ENCODE measurements at places on chromosomes 3 and 15. TPM values are rescaled to one million over a fixed set of nuclear protein-coding genes. Genes with fewer than 3 reads are reported as not detected.

Gene PCNP
- polyA plus RNA-seq: 118 TPM

Gene AGBL1
- polyA plus RNA-seq: 0.04 TPM

Gene TMEM44
- 18.5 TPM for polyA plus RNA-seq

DNA sequence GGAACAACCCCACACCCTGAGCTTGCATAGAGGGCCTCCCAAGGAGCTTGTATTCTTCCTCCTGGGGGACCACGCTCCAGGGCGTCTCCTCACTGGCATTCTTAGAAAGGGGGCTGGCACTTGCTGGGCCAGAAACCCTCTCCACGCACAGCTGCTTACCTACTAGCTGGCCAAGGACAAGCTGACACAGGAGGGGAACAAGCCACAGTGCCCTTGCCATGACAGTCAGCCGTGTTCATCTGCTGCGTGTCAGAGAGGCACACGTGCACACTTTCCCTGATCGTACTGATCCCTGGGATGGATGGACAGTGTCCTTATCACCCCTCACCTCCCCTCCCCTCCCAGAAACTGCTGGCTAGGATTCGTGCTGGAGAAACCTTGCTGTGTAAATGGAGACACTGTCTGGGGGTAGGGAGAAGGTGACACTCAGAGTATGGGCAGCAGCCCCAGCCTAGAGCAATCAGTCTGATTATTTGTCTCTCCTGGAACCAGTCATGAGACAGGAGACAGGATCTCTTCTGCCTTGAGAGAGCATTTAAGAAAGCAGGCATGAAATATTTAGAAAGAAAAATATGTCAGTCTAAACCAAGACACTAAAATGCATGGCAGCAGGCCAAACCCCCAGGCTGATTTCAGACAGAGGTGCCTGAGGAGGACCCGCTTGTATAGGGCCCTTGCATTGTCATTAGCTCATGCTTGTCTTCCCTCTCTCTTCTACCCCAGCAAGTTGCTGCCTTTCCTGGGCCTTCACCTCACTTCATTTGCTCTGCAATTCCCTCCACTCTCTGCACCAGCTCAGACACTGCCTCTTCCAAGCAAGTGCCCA lies 311.8 kb upstream of the TRIM42 start:
- no peak overlapping the region for H3K27ac ChIP-seq
- no peaks in the 10 kb centered on the region for H3K27me3 ChIP-seq
- DNase-seq: no peak

DNA sequence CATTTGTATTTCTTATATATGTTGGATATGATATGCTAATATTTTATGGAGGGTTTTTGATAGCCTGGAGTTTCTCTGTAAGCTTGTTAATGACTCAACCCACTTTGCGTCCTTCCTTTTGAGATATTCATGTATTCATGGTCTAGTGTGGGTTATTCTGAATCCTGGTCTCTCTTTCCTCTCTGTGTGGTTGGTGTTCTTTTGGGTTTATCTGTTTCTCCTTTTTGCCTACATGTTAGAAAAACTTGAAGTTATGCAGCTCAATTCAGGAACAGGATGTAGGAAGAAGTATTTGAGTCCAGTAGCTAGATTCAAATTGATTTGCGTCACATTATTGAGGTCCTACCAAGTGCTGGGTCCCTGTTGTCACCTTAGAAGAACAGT lies 28.1 kb downstream of the CMTM7 start:
- no peak overlapping the region for H3K4me3 ChIP-seq
- no peak overlapping the region for H3K27ac ChIP-seq
- no peak for DNase-seq
- peaks cover 18% of the 10 kb centered on the region for H3K4me1 ChIP-seq

- H3K27ac ChIP-seq: no peak overlapping the region
- no peak overlapping the region for H3K4me3 ChIP-seq
- H3K36me3 ChIP-seq: no peaks in the 10 kb centered on the region
- DNase-seq: no peak
- peaks cover 44% of the 10 kb centered on the region for H3K27me3 ChIP-seq
Measured at GRCh38 chr15:34799149-34800101, 4.1 kb upstream of the ACTC1 start.

Gene KLHL6
- polyA plus RNA-seq: 2.5 TPM

DNA sequence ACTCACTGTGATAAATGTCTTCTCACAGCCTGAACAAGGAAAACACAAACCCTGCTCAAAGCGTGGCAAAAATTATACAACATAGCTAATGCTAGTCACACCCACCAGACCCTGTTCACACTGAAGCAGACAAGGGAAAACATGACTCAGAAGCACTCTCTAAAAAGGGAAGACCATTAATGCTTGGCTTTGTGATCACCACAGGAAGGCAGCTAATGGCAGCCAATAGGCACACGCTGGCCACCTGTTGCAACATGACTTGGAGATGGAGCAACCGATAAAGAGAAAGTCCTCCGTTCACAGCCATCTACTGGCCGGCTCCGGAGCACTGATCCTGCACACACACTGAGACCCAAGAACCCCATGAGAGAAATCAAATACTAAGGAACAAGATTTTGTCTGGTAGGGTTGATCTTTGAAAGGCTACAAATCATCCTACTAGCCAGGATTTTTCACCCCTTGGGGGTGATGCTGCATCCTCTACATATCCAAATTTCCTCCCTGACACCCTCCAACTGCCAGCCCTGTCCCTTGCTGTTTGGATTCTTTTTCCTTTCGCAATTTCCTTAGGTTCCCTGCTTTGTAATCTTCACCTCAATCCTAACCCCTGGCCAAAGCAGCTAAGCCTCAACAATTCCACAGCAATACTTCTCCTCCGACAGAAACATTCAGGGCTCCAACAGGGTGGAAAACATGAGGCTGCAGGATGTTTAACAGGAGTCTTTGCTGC lies 3.2 kb downstream of the ZXDC start:
- DNase-seq: peak; percentile 84
- H3K27ac ChIP-seq: peak overlapping the region; percentile 21
- H3K36me3 ChIP-seq: peaks cover 46% of the 10 kb centered on the region
- H3K27me3 ChIP-seq: no peaks in the 10 kb centered on the region

Gene CCRL2
- polyA plus RNA-seq: 11.3 TPM

Gene CCDC9B
- polyA plus RNA-seq: 7.2 TPM

Gene DPP8
- 35.0 TPM for polyA plus RNA-seq

DNA sequence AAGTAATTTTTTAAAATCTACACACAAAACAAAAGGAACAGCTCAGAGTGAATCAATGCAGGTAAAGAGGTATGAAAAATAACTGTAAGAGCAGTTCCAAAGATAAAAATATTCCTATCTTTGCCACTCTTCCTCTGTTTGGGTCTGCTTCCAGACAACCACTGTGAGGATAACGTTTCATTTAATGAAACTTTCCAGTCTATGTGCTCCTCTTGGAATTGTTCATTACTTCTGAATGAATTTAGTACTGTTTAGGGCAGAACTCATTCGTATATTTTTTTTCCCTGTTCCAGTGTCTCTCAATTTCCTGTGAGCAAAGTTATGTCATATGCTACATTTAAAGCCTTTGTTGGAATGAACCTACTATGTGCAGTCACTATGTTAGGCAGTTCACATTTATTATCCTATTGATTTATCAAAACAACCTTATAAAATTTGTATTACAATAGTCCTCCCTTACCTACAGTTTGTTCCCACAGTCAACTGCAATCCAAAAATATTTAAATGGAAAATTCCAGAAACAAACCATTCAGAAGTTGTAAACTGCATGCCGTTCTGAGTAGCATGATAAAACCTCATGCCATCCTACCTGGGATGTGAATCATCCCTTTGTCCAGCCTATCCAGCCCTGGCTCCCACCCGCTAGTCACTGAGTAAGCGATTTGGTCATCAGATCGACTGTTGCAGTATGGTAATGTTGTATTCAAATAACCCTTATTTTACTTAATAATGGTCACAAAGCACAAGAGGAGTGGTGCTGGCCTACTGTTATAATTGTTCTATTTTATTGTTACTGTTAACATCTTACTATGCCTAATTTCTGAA lies 98.1 kb downstream of the TMCC1 start:
- no peaks in the 10 kb centered on the region for H3K27me3 ChIP-seq
- H3K4me1 ChIP-seq: peaks cover 10% of the 10 kb centered on the region
- peak overlapping the region; percentile 50 for H3K27ac ChIP-seq
- no peak for DNase-seq
- H3K36me3 ChIP-seq: no peaks in the 10 kb centered on the region

Measured in large intestine (tissue), 12 donors.